Stimulated activated CD4-positive, alpha-beta T cell treated with anti-CD3 and anti-CD28 coated beads, Interleukin-1b, Interleukin-23, amount 100 ng/mL, for 4 hours (primary cell): ENCODE measurements at places on chromosomes 1 and 21.

DNA sequence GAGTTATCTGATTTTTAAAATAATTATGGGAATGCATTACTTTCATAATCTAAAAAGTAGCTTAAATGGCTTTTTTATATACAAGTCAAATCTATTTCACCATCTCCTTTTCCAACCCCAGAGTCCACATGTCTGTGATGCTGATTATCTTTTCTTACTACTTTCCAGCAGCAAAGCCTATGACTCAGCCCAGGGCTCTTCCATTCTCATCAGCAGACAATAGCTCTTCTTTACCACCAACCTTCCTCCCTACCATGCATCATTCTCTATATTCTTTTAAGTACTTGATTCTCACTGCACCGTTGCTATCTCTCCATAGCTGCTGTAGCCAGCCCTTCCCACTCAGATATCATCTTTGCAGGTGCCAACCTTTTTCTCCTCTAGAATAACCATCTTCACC lies 61.3 kb downstream of the OVGP1 start:
- DNase-seq = no peak

GRCh38 chr1:248884632-248885295 lies 21.3 kb upstream of the PGBD2 start:
- no peak for DNase-seq

- no peak for DNase-seq
Observed at GRCh38 chr1:244301595-244302130, 150.0 kb downstream of the ADSS2 start.

- no peak for DNase-seq
Observed at GRCh38 chr1:12142891-12143630, 23.7 kb upstream of the TNFRSF1B start.

DNA sequence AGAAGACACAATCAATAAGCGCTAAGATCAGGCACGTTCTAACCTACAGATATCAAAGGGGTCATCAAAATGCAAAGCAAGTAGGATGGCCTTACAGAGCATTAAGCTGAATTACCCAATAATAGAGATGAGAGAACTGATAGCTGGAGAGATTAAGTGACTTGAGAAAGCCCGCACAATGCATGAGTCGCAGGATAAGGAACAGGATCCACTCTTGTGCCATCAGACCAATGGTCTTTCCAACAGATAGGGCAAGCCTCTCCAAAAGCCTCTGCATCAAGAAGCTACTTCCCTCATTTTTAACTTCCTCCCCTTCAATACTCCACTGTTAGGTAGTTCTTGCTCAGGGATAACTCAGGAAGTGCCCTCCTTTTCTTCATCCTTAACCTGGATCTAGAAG lies 2.6 kb downstream of the CHML start:
- DNase-seq = no peak
